Activated effector memory CD4-positive, alpha-beta T cell treated with anti-CD3 and anti-CD28 coated beads, Interleukin-2, amount 50 U/mL, for 16 hours (primary cell): ENCODE measurements at places on chromosomes 7 and 10.

GRCh38 chr10:1156616-1156886 is 100.4 kb downstream of the WDR37 start:
- DNase-seq: no peak

DNA sequence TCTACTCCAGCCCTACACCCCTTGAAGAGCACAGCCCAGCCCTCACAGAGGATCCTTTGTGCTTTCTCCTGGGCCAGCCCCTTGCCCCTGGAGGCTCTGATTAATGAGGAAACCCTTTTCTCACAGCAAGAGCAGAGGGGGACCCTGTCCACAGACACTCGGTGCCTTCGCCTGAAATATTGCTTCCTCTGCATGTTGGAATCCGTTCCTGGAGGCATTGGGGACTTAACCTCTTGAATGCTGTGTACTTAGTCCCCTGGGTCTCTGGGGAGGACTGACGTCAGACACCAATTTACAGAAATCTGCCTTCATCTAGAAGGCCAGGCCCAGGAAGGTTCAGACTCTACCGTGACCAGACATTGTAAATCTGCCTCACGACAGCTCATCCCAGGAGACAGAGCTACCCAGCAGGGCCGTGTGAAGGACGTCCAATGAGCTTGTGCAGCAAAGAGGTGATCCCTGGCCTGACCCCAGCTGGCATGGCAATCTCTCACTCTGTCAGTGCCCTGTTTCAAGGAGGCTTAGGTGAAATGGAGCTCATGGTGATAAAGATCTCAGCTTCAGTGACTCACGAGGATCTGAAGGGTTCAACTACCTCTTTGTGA is 8.1 kb upstream of the TMEM72 start:
- no peak for DNase-seq

- DNase-seq: no peak
Observed at GRCh38 chr7:47782022-47782421, 166.2 kb downstream of the PKD1L1 start.

GRCh38 chr10:86401588-86402282 is 35.1 kb upstream of the GRID1 start:
- DNase-seq: peak; percentile 70

GRCh38 chr7:46927131-46927810 is 654.6 kb downstream of the TNS3 start:
- no peak for DNase-seq

- DNase-seq: no peak
Observed at GRCh38 chr10:128215733-128216132, 89.5 kb upstream of the MKI67 start.

DNA sequence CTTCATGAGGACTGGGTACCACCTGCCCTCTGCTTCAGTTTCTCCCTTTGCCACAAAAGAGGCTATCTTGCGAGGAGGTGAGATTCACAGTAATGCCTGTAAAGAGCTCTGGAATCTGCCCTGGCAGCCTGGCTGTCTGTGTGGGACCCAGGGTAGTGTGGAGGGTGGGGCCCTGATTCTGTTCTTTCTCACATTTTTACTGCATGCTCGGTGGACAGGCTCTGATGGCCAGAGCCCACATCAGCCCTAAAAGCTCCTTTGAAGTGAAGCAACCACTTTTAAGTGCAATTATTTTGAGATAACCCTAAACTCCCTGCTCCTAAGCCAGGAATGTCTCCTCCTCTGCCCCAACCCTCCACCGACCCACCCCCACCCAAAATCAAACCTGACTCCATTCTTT is 92.1 kb upstream of the PODXL start:
- no peak for DNase-seq

DNA sequence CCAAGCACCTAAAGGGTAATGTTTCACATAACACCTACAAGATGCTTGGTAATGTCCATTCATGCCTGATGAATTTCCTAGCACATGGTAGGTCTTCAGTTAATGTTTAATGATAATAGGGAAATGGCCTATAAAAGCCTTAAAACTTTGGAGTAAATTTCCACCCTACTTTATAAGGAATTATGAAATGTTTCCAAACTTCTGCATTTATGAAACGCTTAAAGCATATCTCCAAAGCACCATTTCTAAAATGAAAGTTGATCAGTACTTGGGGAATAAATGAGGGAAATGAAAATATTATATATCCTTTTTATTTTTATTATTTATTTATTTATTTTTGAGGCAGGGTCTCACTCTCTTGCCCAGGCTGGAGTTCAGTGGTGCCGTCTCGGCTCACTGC is 51.8 kb downstream of the INPP5F start:
- DNase-seq: no peak

DNA sequence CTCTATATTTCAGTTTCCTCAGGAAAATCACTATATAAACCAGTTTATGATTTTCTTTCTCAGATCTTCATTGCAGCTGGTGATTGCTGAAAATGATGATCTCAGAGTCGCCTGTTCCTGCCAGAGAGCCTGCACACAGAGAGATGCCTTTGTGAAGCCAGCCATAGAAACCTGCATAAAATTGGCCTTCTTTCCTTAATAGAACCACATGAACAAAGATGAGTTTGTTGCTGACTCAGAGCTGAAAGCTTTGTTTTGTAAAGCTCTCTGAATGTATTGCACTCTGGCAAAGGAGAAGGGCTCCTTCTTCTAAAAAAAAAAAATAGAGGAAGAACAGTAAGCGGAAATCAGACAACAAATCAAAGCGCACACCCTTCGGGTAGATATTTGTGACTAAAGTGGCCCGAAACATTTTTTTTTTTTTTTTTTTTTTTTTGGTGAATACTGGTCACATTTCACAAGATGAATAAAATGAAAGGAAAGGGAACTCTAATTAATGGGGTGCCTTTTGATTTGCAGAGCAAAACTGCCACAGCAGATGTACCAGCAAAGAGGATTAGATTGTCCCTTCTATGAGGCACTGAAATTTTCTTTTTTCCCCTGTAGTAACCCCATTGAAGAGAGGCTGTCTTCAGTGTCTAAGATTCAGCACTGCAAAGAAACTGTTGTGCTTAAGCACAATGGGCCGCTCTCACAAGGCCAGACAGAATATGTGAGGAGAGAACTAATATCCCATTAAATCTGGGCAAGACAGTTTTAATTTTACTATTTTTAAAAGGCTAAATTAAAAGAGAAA is 75.1 kb upstream of the PTPRZ1 start:
- no peak for DNase-seq

DNA sequence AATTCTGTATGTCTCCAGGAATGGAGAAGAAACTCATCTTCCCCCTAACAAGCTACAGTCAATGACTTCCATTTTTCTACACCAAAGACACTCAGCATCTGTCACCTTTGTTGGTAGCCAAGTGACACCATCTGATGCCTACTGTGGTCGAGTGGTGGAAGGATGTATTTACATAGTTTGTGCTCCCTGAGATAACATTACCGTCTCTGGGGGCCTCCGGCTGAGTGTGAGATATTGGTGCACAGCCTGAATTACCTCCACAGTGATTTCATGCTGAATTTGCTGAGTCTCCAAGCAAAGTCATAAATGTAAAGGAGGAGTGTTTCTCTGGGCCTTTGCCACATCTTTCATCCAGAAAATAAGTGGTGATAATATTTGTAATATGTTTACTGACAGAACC is 114.0 kb downstream of the GRID1 start:
- DNase-seq: peak; percentile 13

DNA sequence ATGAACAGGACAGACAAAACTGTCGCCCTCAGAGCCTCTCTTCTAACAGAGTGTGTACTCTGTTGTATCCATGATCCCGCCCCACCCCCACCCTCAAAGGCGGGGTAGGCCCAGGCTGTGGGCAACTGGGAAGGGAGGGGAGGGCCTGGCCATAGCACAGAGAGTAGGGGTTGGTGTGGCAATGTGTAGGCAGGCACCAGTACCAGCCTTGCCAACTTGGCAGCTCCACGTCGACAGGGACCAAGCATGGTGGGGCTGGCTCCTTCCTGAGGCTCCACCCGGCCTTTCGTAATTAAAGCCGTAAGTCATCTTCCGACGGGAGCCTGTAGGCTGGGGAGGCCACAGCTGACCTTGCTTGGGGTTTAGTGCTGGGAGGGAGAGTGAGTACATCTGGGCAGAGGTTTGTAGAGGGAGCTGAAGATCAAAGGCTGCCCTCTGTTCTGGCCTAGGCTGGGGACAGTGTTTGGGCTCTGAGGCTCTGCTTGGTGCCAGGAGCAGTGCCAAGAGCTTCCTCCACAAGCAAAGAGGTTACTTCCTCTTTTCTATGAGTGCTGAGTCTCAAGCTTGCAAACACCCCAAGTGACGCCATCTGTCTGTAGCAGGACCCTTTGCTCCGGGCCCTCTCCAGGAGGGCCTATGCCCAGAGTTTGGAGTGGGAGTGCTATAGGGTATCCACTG is 121.6 kb downstream of the C10orf105 start:
- no peak for DNase-seq

GRCh38 chr7:28955718-28956607 is 2.2 kb downstream of the TRIL start:
- no peak for DNase-seq

- peak; percentile 37 for DNase-seq
Observed at GRCh38 chr7:150934045-150934766, 43.9 kb downstream of the KCNH2 start.

DNA sequence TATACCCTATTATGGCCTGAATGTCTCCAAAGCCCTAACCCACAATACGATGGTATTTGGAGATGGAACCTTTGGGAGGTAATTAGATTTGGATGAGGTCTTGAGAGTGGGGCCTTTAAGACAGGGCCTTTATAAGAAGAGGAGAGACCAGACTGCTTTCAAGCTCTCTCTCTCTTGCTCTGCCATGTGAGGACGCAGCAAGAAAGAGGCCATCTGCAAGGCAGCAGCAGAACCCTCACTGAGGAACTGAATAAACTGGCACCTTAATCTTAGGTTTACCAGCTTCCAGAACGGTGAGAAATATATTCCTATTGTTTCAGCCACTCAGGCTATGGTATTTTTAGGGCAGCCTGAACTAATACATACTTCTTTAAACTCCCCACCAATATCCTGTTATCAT is 2.0 kb upstream of the GNAI1 start:
- no peak for DNase-seq

DNA sequence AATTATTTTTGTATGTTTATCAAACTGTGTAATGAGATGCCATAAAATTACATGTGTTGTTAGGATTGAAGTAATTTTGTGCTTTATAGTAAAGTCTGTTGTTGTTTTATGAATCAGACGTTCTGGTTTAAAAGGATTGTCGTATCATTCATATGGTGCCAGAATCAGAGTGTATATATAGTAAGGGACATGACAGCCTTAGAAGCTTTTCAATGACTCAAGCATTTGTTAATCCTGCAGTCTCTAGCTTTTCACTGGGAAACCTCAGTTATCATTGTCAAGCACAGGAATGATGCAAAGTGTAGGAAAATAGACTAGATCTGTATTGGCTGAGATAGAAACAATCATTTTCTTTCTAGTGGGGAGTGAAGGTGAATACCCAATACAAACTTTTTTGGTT is 57.5 kb downstream of the TRRAP start:
- DNase-seq: no peak

DNA sequence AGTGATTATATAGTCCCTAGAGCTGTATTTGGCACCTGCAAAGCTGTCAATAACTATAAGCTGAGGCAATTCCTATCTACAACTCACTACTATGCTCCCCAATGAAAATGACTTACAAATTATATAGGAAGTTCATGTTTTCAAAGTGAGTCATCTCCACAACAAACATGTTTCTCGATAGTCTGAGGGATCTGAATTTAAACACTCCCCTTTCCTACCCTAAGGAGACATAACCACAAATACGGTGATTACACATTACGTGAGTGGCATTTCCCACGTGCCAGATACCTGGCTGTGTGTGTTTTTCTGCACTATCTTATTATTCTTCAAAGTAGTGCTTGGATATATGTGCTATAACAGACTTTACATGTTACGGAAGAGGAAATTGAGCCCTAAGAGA is 122.5 kb upstream of the C1QL3 start:
- no peak for DNase-seq

GRCh38 chr7:73872056-73872908 is 11.3 kb downstream of the TMEM270 start:
- no peak for DNase-seq

DNA sequence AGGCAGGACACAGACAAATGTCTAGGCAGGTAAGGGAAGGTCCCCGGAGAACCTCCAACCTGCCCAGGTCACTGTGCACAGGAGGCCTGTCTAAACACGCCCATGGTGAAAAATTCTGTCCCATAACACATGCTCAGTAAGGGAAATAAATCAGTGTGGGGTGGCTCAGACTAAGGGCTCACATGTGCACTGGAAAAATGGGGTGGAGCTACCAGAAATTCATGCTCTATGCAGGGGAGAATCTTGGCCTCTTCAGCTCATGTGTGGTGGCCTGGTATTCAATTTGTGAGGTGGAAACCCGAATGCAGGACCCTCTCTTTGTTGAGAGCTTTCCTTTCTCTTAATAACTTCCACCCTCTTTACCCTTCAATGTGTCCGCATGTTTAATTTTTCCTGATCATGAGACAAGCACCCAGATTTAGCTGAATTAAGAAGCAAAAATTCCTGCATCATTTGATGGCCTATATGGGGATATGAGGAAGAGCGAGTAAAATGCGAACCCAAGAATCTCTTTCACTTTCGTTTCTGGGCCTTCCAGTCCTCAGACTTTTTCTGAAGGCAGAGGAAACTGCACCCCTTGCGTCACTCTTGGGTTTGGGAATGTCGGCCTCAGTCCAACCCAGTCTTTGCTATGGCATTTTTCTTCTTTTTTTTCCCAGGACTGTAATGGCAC is 163.2 kb downstream of the DGKB start:
- no peak for DNase-seq

GRCh38 chr10:25615926-25616325 is 318.1 kb upstream of the MYO3A start:
- no peak for DNase-seq

- no peak for DNase-seq
Observed at GRCh38 chr7:116229366-116229765, 19.0 kb downstream of the TES start.

DNA sequence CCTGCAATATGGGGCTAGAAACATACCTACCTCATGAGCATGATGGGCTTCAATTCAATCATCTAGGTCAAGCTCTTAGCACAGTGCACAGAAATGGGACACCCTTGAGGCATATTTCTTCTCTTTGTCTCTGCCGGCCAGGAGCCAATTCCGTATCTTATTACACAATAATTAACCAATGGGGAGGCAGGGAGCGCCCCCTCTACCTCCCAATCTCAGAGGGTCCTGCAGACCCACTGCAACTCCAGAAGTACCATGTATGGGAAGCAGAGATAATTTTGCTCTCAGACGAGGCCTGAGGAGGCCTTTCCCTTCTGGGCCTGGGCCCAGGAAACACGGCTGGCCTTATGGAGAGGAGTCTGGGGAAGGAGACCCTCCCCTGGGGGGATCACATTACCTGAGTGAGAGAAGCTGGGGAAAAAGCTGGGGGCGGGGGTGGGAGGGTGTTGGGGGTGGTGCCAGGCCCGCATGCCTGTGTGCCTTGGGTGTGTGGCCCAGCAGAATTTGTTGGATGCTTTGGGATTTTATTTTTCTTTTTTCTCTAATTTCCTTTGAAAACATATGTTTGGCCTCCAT is 155.5 kb downstream of the UBE2H start:
- DNase-seq: no peak

- DNase-seq: no peak
Observed at GRCh38 chr10:3472287-3473051, 299.9 kb upstream of the PITRM1 start.
